ENCODE measurements at places on chromosomes 4 and X. TPM values are rescaled to one million over a fixed set of nuclear protein-coding genes. Genes with fewer than 3 reads are reported as not detected.

DNA sequence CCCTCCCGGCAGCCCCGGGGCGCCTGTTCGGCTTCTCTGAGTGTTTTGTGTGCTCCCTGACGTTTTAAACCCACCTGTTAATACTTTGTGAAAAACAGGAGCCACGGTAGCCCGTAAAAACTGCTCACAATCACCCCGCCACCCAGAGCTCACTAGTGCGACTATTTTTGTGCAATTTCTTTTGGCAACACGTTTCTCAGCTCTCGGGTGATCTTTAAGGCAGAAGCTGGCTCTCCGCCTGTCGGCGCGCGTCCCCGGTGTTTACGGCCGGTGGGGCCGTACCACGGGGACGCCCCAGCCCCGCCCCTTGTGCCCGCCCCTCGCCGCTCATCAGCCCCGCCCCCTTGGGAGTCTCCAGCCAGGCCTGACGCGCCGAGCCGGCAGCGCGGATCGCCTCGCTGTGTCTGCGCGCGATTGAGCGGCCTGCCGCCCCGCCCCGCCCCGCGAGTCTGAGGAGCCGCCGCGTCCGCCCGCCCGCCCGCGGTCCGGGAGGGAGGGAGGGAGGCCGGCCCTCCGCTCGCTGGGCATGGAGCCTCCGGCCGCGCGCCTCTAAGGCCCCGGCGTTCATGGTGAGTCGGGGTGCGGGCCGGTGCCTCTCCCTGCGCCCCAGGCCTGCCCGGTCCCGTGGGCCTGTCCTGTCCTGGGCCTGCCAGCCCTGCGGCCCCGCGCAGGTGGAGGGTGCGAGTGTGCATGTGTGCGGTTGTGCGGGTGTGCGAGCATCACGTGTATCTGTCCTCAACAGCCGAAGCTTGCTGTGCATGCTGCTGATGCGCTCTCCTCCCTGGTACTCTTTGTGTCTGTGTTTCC is 56.2 kb upstream of the TADA2B start:
- DNase-seq = peak; percentile 96

DNA sequence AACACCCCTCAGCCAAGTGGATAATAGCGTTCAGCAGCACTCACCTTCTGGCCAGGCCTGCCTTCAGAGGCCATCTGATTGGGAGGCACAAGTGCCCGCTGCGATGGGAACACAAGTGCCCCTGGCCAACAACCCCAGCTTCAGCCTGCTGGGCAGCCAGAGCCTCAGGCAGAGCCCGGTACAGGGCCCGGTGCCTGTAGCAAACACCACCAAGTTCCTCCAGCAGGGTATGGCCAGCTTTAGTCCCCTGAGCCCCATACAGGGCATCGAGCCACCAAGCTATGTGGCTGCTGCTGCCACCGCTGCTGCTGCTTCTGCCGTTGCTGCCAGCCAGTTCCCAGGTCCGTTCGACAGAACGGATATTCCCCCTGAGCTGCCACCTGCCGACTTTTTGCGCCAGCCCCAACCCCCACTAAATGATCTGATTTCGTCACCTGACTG is 55.9 kb upstream of the MTM1 start:
- no peak for DNase-seq

DNA sequence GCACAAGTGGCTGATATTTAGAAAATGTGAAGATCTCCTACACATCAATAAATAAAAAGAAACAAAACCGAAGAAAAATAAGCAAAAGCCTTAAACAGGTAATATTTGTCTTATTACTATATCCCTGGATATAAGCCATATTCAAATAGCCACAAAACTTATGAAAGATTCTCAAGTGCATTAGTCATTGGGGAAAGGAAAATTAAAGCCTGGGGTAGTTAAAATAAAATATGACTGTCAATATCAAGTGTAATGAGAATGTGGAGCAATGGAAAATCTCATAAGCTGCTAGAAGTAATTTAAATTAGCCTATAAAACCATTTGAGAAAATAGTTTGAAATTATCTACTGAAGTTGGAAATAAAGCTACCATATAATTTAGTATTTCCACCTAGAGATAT is 399.9 kb downstream of the GASK1B start:
- no peak for DNase-seq

DNA sequence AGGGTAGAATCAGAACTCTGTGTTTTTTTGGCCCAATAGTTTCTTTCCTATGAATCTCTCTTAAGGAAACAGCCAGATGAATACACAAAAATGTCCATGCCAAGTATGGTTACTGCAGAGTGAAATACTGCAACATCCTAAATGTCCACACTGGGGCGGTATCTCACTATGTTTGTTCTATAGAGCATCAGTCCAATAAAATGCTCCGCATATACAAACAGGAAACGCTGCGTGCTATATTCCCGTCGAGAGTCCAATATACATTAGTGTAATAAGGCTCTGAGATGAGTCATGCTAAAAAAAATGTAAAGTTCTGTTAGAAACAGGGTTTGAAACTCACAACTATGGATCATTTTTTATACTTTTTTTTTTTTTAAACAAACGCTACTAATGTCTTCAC is 72.9 kb upstream of the ENOX2 start:
- peak; percentile 27 for DNase-seq

DNA sequence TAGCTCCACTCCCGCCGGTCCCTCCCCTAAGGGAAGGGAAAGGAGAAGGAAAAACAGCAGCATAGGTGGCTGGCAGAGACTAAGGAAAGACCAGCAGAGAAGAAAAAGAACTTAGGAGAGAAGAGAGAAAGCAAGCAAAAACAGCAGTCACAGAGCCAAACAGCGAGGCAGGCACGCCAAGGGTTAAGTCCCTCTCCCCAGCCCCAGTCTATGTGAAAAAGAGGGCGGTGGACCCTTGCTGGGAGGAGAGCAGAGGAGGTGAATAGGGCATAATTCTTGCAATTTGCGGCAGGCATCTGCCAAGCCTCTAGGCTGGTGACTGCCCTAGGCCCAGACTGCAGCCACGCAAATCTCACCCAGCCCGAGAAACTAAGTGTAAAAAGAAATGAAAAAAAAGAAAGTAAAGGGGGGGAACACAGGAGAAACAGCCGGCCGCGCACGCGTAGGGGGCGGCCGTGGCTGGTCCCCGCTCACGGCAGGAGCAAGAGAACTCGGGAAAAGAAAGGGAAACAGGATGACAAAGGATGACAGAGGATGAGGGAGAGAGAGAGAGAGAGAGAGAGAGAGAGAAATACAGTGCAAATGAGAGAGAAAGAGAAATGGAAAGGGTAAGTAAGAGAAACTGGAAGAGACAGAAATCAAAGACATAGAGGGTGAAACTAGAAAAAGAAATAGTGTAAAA is 48.6 kb downstream of the MAGEA9 start:
- no peak for DNase-seq

GRCh38 chrX:71489540-71489939 is 43.4 kb upstream of the OGT start:
- no peak for DNase-seq

DNA sequence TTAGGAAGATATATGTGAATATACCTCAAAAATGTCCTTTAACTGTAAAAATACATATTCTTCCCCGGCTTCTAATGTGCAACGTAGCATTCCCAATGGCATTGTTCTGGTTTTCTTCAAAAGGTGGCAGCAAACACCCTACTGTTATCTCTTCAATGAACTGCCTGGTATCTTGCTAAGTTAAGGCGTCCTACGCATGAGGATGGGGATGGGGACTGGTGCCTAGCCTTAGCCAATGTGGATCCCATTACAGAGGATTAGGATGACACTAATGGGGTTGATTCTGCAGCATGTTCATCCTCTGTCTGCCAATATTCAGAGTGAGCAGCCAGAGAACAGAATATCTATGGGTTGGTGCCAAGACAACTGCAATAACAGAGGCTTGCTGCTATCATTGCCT is 334.9 kb upstream of the ADGRL3 start:
- no peak for DNase-seq

DNA sequence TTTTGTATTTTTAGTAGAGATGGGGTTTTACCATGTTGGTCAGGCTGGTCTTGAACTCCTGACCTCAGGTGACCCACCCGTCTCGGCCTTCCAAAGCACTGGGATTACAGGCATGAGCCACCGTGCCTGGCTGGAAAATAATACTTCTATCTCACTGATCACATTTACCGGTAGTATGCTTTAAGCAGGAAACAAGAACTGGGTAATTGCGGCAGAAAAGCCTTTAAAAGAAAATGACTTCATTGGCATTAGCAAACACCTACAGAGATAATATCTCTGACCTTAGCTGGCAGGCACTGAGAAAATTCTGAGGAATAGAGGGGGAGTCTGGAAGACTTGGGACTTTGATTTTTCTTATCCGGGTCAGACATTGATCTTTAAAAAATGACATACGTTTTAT is 78.5 kb downstream of the SHROOM3 start:
- DNase-seq = no peak

DNA sequence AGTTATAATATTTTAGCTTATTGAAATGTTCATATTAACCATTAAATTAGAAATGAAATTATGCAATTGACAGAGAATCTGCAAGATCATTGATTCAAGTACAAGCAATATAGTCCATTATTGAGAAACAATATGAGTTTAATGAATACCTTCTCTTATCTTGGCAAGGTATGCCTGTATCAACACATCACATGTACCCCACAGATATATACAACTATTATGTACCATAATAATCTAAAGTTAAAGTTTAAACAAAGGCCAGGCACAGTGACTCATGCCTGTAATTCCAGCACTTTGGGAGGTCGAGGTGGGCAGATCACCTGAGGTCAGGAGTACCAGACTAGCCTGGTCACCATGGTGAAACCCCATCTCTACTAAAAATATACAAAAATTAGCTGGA is 514.7 kb downstream of the PCDH7 start:
- no peak for DNase-seq

- no peak for DNase-seq
These were observed 119.5 kb downstream of the WDFY3 start for GRCh38 chr4:84846985-84847384.

DNA sequence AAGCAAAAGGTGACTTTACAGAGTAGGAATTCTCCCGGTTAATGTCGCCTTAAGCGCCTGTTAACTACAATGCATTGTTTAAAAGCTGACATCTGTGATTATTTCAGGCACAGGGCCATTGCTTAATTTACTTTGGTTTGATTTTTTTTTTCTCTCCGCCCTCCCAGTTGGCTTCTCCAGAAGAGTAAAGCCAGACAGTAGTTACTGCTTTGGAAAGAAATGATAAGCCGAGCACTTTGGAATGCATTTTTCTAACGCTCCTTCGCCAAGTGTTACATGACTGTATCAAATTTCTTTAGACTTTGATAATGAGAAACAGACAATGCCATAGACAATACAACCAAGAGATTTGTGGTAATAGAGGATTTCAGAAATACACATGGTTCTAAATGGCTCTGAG is 383.0 kb upstream of the TENM3 start:
- no peak for DNase-seq

- DNase-seq = no peak
These were observed 96.0 kb downstream of the EFHC2 start for GRCh38 chrX:44247468-44247867.

GRCh38 chr4:175176710-175177109 is 258.6 kb downstream of the ADAM29 start:
- DNase-seq = no peak

DNA sequence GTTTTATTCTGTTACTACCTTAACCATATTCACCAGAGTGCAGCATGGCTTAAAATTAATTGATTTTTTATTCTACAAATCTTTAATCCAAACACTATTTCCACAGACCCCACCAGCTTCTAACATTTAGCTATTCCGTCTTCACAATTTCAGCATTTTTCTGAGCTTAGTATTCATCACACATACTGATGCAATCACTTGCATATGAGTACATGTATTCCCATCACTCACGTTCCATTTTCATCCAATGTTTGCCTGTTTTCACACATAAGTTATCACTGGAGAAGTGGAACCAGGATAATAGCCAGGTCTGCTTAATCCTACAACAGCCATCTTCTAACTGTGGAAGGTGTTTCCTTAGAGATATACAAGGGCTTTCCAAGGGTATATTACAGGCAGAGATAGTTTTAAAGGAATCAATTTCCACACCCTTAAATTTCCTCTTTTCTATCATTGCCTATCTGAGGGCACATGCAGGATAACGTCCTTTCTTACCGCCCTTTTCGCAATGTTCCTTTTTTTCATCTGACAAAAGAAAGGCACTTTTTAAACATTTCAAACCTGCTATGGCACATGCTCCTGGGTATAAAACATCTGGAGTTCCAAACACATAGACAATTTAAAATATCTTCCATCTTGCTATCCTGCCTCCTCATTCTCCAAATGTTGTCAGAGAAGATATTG is 115.8 kb downstream of the CORIN start:
- no peak for DNase-seq

SPACA5 gene
- total RNA-seq = not detected

NMU gene
- total RNA-seq = 2.5 TPM

KDM5C gene
- 99.4 TPM for total RNA-seq

ARX gene
- total RNA-seq = 9.3 TPM

TMPRSS11D gene
- total RNA-seq = not detected

SPINK2 gene
- not detected for total RNA-seq
